ENCODE measurements at places on chromosomes 1 and 21.

GRCh38 chr1:223670458-223671159 lies 5.1 kb upstream of the CAPN8 start:
- peak; percentile 32 for DNase-seq

DNA sequence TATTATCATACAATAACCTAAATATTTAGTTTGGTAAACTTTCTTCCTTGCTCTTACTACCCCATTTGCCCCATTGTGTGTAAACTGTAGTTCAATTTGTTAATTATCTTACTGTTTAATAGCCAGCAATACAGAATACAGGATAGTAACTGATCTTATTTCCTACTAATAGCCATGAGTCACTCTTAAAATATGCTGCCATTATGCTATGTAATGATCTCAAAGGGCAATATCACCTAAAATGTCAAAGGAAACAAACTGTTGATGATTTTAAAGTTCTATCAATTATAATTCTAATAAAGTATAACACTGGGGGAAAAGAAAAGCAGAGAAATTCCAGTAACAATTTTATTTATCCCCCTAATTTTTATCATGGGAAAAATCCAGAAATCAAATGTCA lies 4.3 kb downstream of the SLC30A1 start:
- no peak for DNase-seq

GRCh38 chr1:96955307-96956012 lies 233.9 kb downstream of the PTBP2 start:
- DNase-seq = no peak

DNA sequence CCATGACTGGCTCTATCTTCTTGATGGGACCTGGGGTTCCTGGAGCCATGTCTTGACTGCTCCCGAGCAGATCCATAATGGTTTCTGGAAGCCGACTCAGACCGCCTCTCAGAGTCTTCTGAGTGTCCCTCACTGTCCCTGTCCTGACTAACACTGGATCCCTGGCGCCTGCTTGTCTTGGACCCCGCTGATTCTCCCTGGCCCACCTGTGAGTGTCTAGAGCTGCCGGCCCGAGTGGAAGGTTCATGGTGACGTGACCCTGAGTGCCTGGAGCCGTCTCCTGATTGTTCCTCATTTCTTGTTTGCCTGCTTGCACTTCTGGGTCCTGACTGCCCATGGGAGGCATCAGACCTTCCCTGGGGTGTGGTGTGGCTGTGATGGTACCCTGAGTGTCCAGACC lies 15.1 kb downstream of the FLG start:
- no peak for DNase-seq

DNA sequence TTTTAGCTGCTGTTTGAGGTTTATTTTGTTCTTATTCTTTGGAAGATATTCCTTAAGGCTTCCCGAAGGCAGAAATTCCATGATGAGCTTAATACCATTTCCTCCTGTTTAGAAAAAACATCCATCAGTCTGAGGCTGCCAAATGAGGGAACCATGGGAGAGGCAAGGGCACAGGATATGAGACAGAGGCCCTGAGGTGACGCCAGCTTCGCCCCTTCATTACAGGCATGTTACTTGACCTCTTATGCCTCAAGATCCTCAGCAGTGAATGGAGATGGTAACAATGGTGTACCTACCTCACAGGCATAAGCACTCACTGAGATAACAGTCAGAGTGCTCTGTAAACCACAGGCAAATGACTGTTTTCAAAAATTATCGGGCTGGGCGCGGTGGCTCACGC lies 93.6 kb downstream of the RAVER2 start:
- DNase-seq = no peak

DNA sequence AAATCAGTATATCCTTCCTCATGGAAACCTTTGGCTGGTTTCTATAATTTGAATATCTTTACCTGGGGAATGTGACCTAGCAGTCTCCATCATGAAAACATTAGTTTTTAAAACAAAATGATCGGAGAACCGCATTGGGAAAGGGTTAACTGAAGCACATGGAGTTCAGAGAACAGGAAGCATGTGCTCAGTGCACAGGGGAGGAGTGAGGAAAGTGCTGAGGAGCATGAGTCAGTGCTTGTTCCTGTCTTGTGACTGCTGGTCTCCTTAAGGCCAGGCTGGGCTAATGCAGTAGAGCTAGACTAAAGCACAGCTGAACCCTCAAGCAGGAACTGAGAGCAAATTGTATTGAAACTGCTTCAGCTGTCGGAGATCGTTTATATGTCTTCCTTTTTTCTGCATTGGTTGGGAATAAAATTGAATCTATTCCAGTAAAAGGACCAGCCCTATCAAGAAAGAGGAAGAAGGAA lies 5.8 kb downstream of the IFI16 start:
- DNase-seq = peak; percentile 97

DNA sequence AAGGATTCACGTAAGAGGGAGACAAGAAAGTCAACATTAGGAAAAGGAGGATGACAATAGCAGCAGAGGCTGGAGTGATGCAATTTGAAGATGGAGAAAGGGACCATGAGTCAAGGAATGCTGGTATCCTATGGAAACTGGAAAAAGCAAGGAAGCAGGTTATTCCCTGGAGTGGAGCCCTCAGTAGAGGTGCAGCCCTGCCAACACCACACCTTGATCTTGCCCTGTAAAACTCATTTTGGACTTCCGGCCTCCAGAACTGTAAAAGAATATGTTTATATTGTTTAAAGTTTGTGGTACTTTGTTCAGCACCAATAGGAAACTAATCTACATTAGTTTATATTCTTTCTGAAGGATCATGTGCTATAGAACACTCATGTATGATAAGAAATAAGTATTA lies 19.6 kb upstream of the CLDN17 start:
- DNase-seq = no peak

- DNase-seq = no peak
Observed at GRCh38 chr1:197441999-197442414, 174.0 kb downstream of the CRB1 start.

GRCh38 chr1:8204826-8205225 lies 113.1 kb upstream of the SLC45A1 start:
- no peak for DNase-seq

DNA sequence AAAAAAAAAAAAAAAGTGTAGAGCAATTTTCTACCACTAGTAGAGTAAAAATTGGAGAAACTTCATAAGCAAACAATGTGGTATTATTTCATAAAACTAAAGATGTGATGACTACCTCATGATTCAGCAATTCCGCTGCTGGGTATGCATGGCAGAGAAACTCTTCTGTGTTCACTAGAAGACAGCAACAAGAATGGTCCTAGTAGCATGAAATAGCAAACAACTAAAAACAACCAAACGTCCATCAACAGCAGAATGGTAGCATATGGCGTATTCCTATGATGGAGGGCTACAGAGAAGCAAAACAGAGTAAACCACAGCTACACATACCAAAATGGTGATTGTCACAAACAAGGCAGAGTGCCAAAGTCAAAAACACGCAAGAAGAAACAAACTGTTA lies 18.9 kb downstream of the HTR1D start:
- DNase-seq = no peak

DNA sequence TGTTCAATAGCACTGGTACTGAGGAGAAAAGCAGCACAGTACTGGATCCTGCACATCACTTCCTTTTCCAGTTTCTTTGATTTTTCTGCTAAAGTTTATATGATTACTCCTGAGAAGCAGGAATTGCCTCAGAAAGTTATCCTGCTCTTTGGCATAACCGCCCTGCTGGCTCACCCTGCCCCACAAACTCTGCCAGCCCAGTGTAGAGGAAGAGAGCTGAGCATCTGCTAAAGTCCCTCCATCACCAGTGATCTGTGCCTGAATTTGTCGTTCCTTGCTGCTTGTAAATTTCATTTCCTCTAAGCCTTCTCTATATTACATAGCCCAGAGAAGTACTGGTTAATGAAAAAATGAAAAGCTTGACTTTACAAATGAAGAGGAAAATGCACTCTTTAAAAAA lies 87.0 kb upstream of the C1orf21 start:
- no peak for DNase-seq

- DNase-seq = no peak
Observed at GRCh38 chr1:158019171-158019868, 25.9 kb downstream of the KIRREL1 start.

DNA sequence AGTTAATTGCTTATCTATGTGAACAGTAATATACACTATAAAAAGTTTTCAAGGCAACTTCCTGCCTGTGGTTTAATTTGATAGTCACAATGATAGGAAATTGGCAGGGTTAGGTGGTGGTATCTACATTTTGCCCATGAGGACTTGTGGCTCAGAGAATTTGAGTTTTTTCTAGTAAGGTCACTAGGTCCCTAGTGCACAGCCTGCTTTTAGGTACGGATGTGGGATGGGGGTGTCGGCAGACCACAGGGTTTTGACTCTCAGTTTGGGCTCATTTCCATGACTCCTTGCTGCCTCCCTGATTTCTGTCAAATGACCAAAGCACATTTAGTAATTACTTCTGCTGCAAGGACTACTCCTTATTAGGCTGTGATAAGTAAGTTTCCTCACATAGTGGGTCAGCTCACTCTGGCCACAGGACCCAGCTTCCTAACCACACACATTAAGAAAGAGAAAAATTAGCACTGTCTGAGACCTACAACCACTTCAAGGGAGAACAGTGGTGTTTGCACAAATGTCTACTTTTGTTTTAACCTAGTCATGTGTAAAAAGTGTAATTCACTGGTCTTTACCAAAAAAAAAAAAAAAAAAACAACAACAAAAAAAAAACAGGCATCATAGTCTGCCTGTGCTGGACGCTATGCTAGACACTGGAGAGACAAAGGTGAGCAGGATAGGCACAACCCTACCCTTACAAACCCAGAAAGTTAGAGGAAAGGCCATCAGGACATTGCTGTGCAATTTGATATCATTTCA lies 43.7 kb downstream of the MRPL39 start:
- peak; percentile 79 for DNase-seq

- no peak for DNase-seq
Observed at GRCh38 chr1:208268541-208269337, 24.6 kb upstream of the PLXNA2 start.

DNA sequence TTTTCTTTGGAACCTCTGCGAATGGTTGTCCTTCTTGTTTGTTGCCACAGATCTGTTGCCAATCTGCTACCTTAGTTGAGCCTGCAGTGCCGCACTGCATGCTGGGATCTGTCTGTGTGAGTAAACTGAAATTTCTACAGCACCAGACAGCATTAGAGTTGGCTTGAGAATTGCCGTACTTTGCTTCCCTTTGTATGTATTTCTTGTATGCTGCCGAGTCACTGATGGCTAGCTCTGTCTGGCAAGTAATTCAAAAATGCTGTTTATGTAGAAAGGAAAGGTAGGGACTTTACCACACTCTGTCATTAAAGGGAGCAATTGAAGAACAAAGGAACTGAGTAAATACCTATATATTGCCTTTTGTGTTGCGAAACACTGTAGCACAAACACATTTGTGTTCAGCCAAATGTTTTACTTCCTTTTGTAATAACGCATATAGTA lies 857.4 kb downstream of the USP25 start:
- DNase-seq = no peak

DNA sequence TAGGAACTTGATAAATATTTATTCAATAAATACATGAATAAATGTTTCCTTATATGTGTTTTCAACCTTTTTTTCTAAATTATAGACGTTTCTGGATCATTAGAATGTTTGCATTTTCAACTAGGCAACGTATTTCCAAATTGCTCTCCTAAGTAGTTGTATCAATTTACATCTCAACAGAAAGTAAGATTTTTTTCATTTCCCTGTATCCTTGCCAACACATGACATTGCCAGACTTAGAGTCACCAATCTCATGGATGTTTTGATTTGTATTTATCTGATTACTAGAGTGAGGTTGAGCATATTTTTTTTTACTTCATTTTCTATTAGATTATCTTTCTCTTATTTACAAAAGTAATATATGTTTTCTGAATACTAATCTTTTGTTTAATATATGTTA lies 22.2 kb upstream of the SMG7 start:
- no peak for DNase-seq

DNA sequence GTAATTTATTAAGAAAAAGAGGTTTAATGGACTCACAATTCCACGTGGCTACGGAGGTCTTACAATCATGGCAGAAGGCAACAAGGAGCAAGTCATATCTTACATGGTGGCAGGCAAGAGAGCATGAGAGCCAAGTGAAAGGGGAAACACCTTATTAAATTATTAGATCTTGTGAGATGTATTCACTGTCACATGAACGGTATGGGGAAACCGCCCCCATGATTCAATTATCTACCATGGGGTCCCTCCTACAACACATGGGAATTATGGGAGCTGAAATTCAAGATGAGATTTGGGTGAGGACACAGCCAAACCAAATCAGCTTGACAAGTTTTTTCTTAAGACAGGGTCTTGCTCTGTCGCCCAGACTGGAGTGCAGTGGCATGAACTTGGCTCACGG lies 14.3 kb downstream of the DAP3 start:
- DNase-seq = peak; percentile 66

DNA sequence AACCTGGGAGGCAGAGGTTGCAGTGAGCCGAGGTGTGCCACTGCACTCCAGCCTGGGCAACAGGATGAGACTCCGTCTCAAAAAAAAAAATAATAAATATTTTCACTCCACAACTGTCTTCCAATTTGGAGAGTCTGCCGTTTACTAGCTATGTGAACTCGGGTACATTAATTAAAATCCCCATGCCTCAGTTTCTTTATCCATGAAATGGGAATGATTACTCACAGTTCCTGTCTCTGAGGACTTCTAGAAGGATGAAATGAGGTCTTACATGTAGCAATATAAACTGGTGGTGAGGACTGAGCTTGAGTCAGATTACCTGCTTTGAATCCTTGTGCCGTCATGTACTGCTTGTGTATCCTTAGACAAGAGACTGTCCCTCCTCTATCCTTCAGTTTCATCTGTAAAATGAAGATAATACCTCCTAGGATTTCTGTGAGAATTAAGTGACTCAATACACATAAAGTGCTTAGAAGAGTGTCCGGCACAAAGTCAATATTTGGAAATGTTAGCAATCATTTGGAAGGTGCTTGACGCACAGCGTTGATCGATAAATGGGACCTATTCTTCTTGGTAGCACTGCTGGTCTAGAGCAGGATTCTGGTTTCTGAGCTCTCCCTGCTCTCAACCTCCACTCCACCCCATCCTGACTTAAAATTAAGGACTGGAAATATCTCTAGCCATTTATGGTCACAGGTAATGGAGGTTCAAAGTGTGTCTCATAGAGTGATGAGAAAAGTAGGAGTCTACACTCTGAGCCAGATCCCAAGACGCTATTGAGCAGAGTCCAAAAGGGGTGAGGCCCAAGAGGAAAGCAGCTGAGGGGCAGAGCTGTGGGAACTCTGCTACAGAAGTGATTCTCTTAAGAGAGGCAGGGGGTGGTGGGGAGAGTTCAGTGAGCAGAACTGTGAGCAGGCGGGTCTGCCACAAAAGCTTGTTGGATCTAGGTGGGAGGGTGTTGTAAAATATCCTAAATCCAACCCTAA lies 11.6 kb upstream of the DDI2 start:
- no peak for DNase-seq

DNA sequence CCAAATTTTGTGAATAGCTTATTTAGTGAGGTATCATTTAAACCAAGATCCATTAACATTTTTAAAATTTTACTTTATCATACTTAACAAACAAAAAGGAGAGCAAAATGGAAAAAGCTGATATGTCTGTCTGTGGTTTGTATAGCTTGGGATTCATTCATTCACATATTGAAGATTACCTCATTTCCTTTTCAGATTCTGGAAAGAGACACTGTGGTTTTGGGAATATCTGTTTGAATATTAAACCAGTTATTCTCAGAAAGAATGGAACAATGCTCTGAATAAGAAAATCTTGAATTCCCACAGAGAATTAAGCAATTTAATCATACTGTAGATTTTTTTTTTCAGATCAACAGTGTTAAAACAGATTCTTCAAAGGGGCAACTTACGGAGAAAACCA lies 93.8 kb upstream of the PRDX6 start:
- no peak for DNase-seq

GRCh38 chr1:91335603-91336002 lies 69.0 kb downstream of the HFM1 start:
- DNase-seq = no peak

GRCh38 chr1:207863893-207864535 lies 46.9 kb downstream of the CD34 start:
- DNase-seq = peak; percentile 66
